ENCODE measurements at places on chromosomes 7 and 10.

GRCh38 chr7:78787854-78788253, 665.6 kb downstream of the MAGI2 start:
- DNase-seq, result no peak

- no peak for DNase-seq
Measured at GRCh38 chr7:44193011-44193802, 4.0 kb upstream of the GCK start.

DNA sequence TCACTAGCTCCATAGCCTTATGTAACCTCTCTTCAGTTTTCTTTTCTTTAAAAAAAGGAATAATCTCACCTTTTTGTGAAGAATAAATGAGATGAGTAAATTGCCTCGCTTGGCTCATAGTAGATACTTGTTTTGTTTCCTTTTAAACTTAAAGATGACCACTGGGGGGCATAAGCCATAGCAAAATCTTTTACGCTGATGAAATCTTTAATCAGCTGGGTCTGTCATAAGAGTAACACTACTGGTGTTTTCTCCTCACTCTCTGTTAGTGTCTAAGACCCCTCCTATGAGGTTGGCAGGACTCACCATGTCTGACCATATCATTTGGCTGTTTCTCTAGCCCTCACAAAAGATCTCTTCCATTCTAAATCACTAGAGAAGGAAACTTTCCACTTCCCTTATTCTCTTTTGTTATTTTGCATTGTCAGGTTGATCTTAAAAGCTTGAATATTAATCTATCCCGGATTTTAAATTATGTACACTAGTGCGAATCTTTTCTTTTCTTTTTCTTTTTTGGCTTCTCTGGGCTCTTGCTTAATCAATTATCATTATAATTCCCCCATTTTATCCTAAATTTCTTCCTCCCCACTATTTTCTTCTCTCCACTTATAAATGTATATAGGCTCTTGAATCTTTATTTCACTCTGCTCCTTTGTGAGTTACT, 12.5 kb downstream of the STAG3 start:
- peak; percentile 57 for DNase-seq

DNA sequence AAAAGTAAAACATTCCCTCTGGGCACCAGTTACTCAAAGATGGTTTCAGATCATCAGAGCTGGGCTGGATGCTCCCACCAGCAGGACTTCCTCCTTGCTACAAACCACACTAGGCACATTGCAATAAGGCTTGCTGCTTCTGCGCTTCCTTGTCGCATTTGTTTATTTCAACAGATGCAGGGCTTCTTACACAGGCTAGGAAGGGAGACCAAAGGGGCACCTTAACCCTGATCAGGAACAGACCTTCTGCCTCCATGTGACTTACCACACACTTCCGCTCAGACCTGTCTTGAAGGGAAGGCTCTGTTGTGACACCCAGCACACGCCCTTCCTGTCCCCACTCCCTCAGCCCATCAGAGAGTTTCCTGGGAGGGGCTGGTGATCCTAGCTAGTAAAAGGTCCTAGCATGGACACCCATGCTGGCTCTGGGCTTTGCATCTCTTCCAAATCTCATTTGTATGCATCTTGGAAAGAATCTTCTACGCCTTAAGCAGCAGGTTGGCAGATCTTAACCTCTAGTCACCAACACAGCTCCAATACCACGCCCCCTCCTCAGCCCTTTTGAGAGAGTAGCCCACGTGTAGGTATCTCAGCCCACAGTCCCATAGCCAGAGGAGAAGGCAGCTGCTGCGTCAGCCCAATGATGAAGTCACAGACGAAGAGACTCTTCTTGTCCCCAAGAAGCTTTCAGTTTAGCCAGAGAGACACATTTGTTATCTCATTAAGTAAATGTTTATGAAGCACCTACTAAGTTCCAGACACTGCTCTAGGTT, 47.1 kb upstream of the SVIL start:
- peak; percentile 87 for DNase-seq

GRCh38 chr10:118342638-118343020, 505 bp upstream of the FAM204A start:
- DNase-seq, result no peak

GRCh38 chr10:22049635-22050034, 46.1 kb upstream of the DNAJC1 start:
- DNase-seq, result no peak

- no peak for DNase-seq
Measured at GRCh38 chr7:79176859-79177477, 276.5 kb downstream of the MAGI2 start.

- no peak for DNase-seq
Measured at GRCh38 chr7:34277016-34277802, 371.9 kb downstream of the BMPER start.

DNA sequence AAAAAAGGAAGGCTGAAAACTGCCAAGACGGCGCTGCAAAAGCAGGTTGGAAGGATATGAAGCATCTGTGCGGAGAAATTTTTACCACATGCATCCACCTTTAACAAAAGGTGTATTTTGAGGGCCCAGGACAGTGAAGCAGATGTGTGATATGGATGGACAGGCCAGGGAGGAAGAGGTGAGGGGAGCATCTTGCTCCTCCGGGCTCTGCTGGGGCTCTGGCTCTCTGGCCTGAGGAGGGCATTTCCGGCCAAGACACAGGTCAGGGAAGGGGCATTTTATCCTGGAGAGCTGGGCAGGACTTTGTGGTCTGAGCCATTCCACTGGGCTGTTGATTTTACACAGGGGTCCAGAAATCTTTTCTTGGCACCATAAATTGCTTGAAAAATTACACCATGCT, 175.1 kb downstream of the ZMYND11 start:
- no peak for DNase-seq

GRCh38 chr7:107725138-107725740, 18.7 kb upstream of the CBLL1 start:
- DNase-seq, result peak; percentile 57

GRCh38 chr10:79285315-79286197, 61.7 kb upstream of the PPIF start:
- DNase-seq, result no peak

DNA sequence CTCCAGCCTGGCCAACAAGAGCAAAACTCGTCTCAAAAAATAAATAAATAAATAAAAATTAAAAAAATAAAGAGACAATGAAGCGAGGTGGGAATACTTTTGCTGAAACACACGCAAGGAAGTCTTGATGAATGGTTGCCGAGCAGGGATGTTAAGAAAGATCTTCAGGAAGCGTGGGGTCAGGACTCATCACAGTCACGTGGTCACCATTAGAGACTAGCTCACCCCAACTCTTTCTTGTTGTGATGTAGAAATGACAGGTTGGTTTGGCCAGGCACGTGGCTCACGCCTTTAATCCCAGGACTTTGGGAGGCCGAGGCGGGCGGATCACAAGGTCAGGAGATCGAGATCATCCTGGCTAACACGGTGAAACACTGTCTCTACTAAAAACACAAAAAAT, 28.9 kb upstream of the BAIAP2L1 start:
- DNase-seq, result no peak

GRCh38 chr7:116569737-116570136, 44.9 kb downstream of the CAV1 start:
- no peak for DNase-seq

DNA sequence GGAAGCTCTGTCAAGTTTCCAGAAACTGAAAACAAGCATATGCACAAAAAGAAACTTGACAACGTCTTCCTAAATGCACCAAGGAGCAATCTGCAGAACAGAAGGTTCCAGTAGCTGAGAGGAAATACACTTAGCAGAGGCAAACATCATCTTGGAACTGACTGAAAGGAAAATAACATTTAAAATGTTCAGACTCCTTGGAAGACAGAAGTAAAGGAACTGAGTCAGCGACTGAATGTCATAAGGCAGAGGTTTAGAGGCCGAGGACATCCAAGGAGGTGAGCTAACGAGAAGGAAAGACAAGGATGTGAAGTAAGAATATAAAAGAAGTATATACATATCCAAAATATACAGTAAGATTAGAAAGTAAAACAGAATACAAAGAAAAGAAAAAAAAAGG, 24.1 kb downstream of the SEMA3D start:
- no peak for DNase-seq

- DNase-seq, result no peak
Measured at GRCh38 chr10:36116731-36117130, 474.6 kb upstream of the FZD8 start.
